Right atrium auricular region (tissue), 2 donors: ENCODE measurements at places on chromosomes 16 and 17. TPM values are rescaled to one million over a fixed set of nuclear protein-coding genes. Genes with fewer than 3 reads are reported as not detected.

SPN gene
- 4.5 TPM for total RNA-seq

NPIPB6 gene
- total RNA-seq = not detected

PCTP gene
- total RNA-seq = 15.1 TPM

GRCh38 chr16:87368029-87368770 is 15.4 kb downstream of the FBXO31 start:
- no peak for DNase-seq

DNA sequence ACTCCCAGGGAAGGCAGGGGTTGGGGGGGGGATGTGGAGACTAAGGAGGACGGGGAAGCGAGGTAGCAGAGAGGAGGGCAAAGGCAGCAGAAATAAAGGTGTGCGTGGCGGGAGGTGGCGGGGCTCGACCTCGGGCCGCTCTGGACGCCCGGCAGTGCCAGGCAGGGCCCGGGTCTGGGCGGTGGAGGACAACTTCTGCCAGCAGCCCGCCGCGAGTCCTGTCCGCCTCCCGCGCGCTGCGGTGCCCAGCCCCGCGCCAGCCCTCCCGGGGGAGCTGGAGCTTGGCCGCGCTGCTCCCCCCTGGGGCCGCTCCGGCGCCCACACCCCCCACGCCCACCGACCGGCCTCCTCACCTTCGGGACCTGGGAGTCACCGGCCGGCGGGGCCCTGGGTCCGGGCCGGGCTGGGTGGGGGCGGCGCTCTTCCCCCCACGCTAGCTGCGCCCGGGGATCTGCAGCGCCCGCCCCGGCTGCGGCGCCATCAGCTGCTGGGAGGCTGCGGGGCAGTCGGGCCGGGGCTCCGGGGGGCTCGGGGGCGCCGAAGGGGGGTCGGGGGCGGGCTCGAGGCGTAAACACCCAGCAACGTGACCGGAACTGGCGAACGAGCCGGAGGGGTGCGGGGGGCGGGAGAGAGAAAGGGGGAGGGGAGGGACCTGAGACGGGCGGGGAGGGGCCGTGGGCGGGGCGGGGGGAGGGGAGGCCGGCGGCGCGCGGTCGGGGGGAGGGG is at the start of gene CCDC92B:
TSS of gene CCDC92B (minus strand) at position 595 of the 726 bp plus-strand sequence. CDS start 14,507 bp downstream, outside the sequence.
- DNase-seq = no peak

GRCh38 chr17:71084219-71084618 is 914.9 kb downstream of the KCNJ2 start:
- DNase-seq = no peak

GRCh38 chr17:68495081-68495480 is 17.1 kb upstream of the PRKAR1A start:
- DNase-seq = no peak
